ENCODE measurements at places on chromosomes 13 and 19. TPM values are rescaled to one million over a fixed set of nuclear protein-coding genes. Genes with fewer than 3 reads are reported as not detected.

LMTK3 gene
- total RNA-seq: 0.04 TPM

KASH5 gene
- not detected for total RNA-seq

WDR87 gene
- total RNA-seq: not detected

DMKN gene
- total RNA-seq: not detected

Measured in pulmonary artery endothelial cell (primary cell).